Glutamatergic neuron (in vitro differentiated cells): ENCODE measurements at places on chromosomes 2 and 18. TPM values are rescaled to one million over a fixed set of nuclear protein-coding genes. Genes with fewer than 3 reads are reported as not detected.
A peak's percentile ranks its signal among the peaks of the same experiment; 100 is the strongest.

DNA sequence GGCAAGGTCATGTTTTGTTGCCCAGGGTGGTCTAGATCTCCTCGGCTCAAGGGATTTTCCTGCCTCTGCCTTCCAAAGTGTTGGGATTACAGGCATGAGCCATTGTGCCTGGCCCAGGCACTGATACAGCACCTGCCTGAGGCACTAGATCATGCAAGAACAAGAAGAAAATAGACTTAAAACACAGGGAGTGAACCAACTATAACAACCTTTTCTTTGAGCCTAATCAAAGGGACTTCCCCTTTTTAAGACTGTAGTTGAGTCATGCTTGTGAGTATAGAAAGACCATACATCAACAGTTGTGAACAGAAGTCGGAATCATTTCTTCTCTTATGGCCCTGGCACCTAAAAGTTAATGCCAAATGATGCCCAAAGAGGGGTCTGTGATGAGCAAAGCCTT, 47.9 kb upstream of the MAPRE2 start:
- DNase-seq: no peak

DNA sequence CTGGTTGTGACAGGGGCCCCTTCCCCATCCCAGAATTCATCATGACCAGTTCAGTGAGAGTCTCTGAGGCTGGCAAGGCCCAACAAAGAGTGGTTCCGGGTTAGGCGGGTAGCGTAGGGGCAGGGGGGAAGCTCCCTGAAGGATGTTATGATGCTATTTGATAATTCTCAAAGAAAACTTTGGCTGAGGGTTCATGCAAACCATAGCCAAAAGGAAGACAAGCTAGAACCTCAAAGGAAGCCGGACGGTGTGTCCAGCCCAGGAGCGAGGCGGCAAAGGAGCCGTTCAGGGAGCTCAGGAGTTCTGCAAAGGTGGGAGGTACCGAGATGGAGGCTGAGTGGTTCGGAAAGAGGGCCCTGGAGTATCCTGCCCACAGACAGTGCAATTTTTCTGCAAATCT, 226.8 kb upstream of the RAB6C start:
- DNase-seq: peak; percentile 6

The CNDP1 gene
- total RNA-seq: 0.27 TPM

The IL36G gene
- total RNA-seq: not detected

The UGT1A3 gene
- total RNA-seq: not detected

The TWSG1 gene
- 13.7 TPM for total RNA-seq

GRCh38 chr2:200471324-200471848, 38.5 kb downstream of the KCTD18 start:
- DNase-seq: peak; percentile 40

GRCh38 chr2:186853951-186854350, 5.0 kb upstream of the ZSWIM2 start:
- no peak for DNase-seq

The TXNDC2 gene
- not detected for total RNA-seq

The TUBA3E gene
- not detected for total RNA-seq

DNA sequence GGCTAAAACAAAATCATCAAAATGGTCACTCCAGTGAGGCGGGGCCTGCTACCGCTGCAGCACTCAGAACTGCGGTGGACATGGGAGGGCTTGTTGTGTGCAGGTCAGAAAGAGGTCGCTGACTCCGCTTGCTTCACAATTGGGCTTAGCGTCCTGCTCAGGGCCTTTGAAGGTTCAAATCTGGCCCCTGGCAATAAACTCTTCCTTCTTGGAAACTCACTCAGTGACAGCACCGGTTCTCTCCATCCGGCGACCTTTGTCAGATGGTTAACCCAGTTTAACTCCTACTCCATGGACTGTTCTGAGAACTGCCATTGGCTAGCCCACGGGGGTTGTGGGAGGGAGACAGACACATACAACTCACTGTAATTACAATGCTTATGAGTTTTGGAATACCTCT, 29.0 kb upstream of the LAPTM4A start:
- DNase-seq: no peak

The UGT1A4 gene
- total RNA-seq: not detected

GRCh38 chr2:201452058-201452921, 750 bp downstream of the STRADB start:
- no peak for DNase-seq

DNA sequence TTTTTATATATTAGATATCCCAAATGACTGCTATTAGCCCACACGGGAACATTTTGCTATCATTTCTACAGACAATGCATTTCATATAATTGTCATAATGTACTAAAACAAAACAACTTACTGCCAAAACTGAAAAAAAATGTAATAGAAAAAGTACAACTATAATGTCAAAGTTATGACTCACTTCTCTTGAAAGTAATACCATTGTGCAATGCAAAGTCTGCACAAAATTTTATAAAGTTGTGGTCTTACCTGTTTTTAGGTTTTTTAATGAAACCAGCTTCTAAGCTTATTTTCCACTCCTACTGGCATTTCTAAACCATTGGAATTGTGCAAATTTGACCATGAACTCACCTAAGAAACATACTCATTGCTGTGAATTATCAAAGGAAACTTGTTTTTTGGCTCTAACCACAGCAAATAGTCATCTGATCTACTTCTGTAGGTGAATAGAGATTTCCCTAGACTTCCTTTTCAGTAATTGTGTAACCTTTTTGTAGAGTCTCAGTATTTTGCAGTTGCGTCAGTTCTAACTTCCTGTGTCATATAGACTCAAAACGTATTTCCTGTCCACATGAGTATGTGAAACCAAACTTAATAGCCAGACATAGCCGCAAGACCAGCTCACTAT, 31.9 kb upstream of the TFPI start:
- no peak for DNase-seq

DNA sequence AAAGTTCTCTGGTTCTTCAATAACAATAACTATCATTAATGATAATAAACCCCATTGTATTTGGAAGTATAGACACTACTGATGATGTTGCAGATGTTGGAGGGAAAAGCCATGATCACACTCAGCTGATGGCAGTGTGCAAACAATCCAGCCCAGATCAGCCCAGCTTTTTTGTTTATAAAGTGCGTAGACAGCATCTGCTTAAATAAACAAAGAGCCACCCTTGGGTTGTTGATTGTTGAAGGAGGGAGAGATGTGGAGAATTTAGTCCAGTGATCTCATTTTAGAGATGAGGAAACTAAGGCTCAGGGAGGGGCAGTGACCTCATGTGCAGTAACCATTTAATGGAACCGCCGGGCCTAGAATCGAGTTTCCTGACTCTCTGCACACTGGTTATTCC, 56.0 kb upstream of the MEX3C start:
- DNase-seq: no peak

DNA sequence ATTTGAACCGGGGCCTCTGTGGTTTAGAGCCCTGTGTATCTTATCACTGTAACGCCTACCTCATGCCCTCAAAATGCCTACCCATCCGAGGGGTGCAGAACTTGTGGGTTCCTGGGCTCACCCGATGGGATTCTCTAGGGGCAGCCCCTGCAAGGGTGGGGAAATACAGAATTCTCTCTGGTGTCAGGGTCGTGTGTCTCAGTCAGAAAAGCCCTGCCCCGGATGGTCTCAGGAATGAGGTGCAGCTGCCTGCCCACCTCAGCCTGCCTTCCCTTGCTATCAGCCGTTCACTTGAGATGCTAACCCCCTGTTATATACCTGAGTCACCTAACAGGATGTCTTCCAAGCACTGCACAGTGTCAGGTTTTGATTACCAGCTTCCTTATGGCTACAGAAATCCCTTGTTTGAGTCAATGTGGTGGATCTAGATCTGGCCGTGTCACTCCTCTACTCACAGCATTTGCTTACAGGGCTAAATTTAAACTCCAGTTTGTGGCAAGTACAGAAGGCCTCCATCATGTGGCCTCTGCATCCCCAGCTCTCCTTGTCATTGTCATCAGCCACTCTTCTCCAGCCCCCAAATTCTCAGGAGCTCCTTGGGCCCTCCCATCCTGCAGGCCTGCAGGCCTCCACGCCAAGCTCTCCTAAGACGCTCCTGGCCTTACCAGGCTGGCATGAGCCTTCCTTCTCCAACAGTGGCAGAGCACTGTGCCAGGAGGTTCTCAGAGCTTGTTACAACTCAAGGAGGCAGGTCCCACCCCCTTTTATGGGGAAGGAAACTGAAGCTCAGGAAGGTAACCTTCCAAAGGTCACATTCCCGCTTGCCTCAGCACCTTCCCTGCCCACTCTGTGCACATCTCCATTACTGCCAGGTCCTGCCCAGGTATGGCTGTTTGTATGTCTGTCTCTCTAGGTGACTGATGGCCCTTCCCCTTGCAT, 14.3 kb upstream of the MAP3K2 start:
- DNase-seq: no peak

The OR6B2 gene
- total RNA-seq: not detected

DNA sequence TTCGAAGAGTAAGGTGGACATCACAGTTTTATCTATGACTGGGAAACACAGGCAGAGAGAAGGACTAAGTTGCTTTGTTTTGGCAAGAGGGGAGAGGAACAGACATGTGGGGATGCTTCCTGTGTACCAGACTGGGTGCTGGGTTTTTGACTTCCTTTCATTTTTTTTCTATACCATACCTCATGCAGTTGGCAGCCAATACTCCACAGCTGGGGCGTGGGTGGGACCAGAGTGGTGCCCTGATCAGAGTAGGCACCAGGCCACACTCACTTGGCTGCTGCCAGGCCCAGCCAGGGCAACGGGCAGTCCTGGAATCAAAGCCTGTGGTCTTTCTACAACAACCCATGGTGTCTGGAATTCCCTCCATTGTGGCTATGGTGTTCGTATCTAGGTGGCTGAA, 45.2 kb downstream of the SH3RF3 start:
- DNase-seq: no peak

DNA sequence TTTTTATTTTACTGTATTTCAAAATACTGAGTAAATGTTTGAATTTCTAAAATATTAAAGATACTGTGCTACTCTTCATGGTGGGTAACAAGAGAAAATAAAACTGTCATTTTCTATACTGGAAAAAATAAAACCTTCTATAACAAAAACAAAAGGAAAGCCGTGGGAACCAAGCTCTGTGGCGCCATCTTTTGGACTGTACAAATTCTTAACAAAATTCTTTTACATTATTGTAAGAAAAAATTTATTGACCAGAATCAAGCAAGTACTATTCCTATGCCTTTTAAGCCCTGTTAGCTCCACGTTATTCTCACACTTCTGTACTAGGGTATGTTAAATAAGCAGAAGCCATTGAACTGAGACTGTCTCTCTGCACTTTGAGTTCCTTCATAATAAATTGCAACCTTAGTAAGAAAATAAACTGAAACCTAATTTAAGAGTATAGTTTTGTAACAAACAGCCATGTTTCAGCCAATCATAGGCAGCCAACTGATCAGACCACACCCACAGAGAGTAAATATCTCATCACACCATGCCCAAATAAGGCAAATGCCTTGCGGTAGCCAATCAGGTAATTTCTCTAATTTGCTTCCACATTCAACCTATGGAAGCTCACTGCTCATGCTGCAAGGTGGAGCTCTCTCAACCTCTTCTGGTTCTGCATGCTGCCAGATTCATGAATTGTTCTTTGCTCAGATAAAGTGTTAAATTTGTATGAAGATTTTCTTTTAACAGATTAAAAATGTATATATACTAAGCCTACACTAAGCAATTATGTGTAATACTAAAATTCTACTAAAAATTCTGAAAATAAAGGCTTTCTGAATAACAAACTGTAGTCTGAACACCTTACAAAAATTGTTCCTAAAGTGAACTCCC, 42.2 kb downstream of the HIBCH start:
- no peak for DNase-seq

DNA sequence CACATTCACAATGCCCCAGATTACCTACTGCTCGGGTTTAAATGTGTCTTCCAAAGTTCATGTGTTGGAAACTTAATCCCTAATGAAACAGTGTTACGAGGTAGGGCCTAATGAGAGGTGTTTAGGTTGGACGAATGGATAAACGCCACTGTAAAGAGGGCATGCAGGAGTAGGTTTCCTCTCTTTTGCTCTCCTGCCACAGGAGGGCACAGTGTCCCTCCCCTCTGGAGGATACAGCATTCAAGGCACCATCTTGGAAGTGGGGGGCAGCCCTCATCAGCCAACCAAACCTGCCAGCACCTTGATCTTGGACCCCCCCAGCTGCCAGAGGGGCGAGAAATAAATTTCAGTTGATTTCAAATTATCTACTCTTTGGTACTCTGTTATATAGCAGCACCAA, 103.5 kb downstream of the TSHZ1 start:
- no peak for DNase-seq

- DNase-seq: no peak
Measured at GRCh38 chr2:150783015-150783414, 295.5 kb upstream of the RND3 start.

The PIGN gene
- total RNA-seq: 10.2 TPM

The SERPINB4 gene
- total RNA-seq: not detected

GRCh38 chr2:227394401-227394800, 6.7 kb upstream of the SCYGR1 start:
- no peak for DNase-seq

DNA sequence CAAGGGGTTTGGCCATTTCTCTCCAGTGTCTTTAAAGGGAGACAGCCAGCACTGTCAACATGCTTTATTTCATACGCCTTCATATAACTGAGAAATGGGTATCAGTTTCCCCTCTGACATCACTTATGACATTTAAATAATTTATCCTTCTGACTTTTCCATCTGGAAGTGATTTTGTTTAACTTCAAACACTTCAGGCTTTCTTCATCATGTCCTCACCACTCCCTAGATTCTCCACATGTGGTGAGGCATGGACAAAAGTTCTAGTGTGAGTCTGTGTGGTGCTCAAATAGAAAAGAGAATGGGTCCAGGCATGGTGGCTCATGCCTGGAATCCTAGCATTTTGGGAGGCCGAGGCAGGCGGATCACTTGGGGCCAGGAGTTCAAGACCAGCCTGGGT, 158.6 kb downstream of the TXNL1 start:
- DNase-seq: no peak

DNA sequence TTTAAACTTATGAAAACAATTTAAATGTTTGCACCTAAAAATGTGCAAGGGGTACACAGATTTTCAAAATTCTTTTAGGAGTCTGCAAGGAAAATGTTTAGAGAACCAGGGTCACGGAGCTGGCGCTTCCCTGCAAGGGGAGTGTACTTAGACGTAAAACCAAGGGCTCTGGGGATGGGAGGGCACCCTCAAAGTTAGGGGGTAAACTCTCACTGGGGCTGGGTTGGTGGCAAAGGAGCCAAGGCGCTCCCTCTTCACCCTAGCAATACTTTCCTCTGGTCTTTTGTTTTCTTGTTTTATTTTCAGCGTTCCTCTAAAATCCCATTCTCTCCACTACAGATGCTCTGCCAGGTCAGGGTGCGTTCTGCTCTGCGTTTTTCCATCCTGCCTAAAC, 20.0 kb downstream of the TMEM247 start:
- DNase-seq: no peak

The RGPD3 gene
- total RNA-seq: 0.27 TPM

GRCh38 chr18:59265246-59265973, 7.8 kb downstream of the RAX start:
- DNase-seq: peak; percentile 60

The NEU4 gene
- total RNA-seq: 0.88 TPM

DNA sequence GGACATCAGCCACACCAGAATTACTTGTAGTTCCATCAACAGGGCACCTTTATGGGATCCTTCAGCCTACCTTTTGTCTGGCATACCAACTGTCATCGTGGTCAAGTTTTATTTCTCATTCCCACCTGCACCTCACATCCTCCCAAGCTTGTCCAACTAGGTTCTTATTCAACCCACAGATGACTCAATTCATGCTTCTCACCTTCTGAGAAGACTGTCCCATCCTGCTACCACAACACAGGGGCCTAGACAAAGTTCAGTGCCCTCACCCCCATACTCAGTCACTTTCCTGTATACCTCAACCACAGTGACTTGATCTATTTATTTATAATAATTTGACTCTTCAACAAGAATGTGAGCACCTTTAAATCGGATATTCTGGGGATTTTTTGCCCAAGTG, 114.4 kb upstream of the ACVR1C start:
- DNase-seq: no peak

The C2orf15 gene
- total RNA-seq: 0.34 TPM

GRCh38 chr2:127826047-127826446, 15.1 kb upstream of the WDR33 start:
- no peak for DNase-seq
